Endothelial cell (in vitro differentiated cells): ENCODE measurements at places on chromosomes 3 and 15. TPM values are rescaled to one million over a fixed set of nuclear protein-coding genes. Genes with fewer than 3 reads are reported as not detected.

The ZCWPW2 gene
- total RNA-seq = 0.80 TPM

The PLA2G4D gene
- total RNA-seq = not detected

The WDR93 gene
- 0.13 TPM for total RNA-seq

GRCh38 chr3:129317014-129317771 is 38.5 kb downstream of the HMCES start:
- peak overlapping the region; percentile 67 for H3K4me3 ChIP-seq
- H3K4me1 ChIP-seq = peaks cover 5% of the 10 kb centered on the region
- no peak for DNase-seq
- H3K27me3 ChIP-seq = peaks cover 20% of the 10 kb centered on the region

DNA sequence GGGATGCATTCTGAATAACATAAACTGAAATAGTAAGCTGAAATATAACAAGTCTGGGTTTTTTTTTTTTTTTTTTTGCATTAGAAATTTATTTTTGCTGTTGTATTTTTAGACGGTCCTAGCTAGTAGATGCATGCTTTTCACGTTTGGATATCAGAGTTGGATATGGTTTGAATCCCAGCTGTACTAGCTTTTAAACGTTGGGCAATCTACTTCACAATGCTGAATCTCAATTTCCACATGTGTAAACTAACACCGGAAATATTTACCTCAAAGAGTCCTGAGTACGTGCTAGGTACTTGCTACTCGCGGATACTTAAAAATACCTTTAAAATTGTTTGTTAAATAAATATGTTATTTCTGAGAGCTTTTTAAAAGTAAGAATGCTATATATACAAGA is 139.8 kb downstream of the BBX start:
- H3K27me3 ChIP-seq = peaks cover 3% of the 10 kb centered on the region
- peaks cover 29% of the 10 kb centered on the region for H3K4me1 ChIP-seq
- H3K27ac ChIP-seq = no peak overlapping the region
- no peaks in the 10 kb centered on the region for H3K36me3 ChIP-seq
- H3K4me3 ChIP-seq = no peak overlapping the region

- no peaks in the 10 kb centered on the region for H3K36me3 ChIP-seq
- no peaks in the 10 kb centered on the region for H3K27me3 ChIP-seq
- H3K4me3 ChIP-seq = no peak overlapping the region
- H3K27ac ChIP-seq = no peak overlapping the region
These were observed 17.2 kb downstream of the EAF2 start for GRCh38 chr3:121852256-121852655.

- H3K4me1 ChIP-seq = peaks cover 3% of the 10 kb centered on the region
- DNase-seq = no peak
- H3K27me3 ChIP-seq = peaks cover 3% of the 10 kb centered on the region
- H3K4me3 ChIP-seq = no peak overlapping the region
These were observed 233.1 kb downstream of the VPS13C start for GRCh38 chr15:61827131-61827530.

- no peak overlapping the region for H3K27ac ChIP-seq
- H3K36me3 ChIP-seq = no peaks in the 10 kb centered on the region
- DNase-seq = no peak
- no peak overlapping the region for H3K4me3 ChIP-seq
These were observed 15.2 kb upstream of the ACTC1 start for GRCh38 chr15:34810443-34811129.

- no peak overlapping the region for H3K27ac ChIP-seq
- H3K4me3 ChIP-seq = no peak overlapping the region
- DNase-seq = no peak
- no peaks in the 10 kb centered on the region for H3K4me1 ChIP-seq
- H3K27me3 ChIP-seq = no peaks in the 10 kb centered on the region
These were observed 52.0 kb downstream of the DNAJC13 start for GRCh38 chr3:132469326-132469725.

DNA sequence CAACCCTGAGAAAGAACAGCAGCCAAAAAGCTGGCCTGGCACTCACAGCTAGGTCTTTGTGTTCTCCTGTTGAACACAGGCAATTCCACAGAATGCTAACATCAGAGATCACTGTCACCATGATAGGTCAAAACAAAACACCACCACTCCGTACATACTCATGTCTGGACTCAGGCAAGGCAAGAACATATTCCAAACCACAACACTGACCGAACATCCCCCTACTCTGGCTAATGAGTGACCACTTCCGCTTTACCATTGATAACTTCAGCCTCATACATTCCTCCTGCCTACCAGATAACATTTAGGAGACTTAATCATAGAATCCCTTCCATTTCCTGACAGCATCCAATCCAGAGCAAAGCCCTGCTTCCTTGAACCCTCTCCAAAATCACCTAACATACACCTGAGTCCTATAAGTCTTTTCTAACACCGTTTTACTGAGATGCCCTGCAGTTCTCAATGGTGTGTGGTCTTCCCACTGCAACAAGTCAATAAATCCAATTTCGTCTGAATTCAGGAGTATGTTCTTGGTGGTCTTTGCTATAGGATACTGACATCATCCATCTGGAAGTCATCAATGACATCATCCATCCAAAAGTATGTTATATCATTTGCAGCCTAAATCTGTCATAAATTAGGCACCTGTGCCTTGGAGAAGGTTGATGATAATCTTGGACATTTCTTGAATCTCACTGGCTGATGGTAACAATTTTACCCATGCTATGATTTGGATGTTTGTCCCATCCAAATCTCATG is 23.7 kb downstream of the RIOX2 start:
- peaks cover 15% of the 10 kb centered on the region for H3K36me3 ChIP-seq
- H3K4me1 ChIP-seq = no peaks in the 10 kb centered on the region
- H3K27ac ChIP-seq = no peak overlapping the region
- no peaks in the 10 kb centered on the region for H3K27me3 ChIP-seq
- no peak for DNase-seq
- H3K4me3 ChIP-seq = no peak overlapping the region

- H3K27me3 ChIP-seq = no peaks in the 10 kb centered on the region
- DNase-seq = no peak
- H3K27ac ChIP-seq = no peak overlapping the region
- no peak overlapping the region for H3K4me3 ChIP-seq
These were observed 36.6 kb upstream of the STT3B start for GRCh38 chr3:31495971-31496665.

- no peaks in the 10 kb centered on the region for H3K4me1 ChIP-seq
- H3K27me3 ChIP-seq = peaks cover 1% of the 10 kb centered on the region
- no peak overlapping the region for H3K27ac ChIP-seq
- no peaks in the 10 kb centered on the region for H3K36me3 ChIP-seq
- no peak overlapping the region for H3K4me3 ChIP-seq
These were observed 233.2 kb downstream of the KLF13 start for GRCh38 chr15:31559786-31560185.

DNA sequence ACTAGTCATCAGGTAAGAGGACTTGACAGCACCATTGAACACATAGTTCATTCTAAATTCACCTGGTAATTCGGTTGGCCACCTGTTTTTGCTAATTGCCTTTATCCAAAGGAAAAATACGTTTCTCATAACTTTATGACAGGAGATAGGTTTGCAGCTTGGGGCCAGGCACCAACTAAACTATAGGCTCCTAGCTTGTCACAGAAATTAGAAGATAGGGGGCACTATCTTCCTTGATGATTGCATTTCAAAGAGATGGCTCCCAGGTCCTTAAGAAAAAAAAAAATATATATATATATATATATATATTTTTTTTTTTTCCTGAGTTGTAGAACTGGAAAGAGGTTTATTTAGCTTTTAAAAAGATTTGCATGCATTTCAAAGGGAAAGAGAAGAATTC is 563.6 kb downstream of the NAALADL2 start:
- no peak for DNase-seq
- H3K27me3 ChIP-seq = no peaks in the 10 kb centered on the region
- H3K36me3 ChIP-seq = no peaks in the 10 kb centered on the region

The GREM1 gene
- total RNA-seq = 0.44 TPM

- no peaks in the 10 kb centered on the region for H3K4me1 ChIP-seq
- H3K27me3 ChIP-seq = no peaks in the 10 kb centered on the region
- no peaks in the 10 kb centered on the region for H3K36me3 ChIP-seq
- no peak for DNase-seq
These were observed 125.9 kb downstream of the ATP10A start for GRCh38 chr15:25737218-25737643.

The MCF2L2 gene
- total RNA-seq = 1.8 TPM

The PLIN1 gene
- total RNA-seq = 0.64 TPM

DNA sequence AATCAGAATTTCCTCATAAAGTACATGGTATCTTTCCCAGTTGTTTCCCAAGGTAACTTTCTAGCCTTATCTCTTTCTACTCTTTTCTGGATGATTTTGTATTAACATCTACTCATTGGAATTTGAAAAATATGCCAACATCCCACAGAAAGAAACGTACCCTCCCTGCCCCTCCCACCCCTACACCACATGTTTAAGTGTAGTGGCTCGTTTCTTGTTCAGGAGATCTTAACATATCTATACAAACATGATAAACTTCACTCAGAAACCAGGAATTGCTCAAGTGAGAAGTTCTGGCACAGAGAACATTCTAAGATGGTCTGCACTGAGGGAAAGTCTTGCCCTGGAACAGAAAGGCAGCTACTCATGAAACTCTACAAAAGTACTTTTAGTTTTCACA is 404.7 kb downstream of the SOX2 start:
- no peak overlapping the region for H3K4me3 ChIP-seq
- no peaks in the 10 kb centered on the region for H3K27me3 ChIP-seq
- H3K36me3 ChIP-seq = no peaks in the 10 kb centered on the region
- no peaks in the 10 kb centered on the region for H3K4me1 ChIP-seq
- H3K27ac ChIP-seq = no peak overlapping the region
- DNase-seq = no peak

DNA sequence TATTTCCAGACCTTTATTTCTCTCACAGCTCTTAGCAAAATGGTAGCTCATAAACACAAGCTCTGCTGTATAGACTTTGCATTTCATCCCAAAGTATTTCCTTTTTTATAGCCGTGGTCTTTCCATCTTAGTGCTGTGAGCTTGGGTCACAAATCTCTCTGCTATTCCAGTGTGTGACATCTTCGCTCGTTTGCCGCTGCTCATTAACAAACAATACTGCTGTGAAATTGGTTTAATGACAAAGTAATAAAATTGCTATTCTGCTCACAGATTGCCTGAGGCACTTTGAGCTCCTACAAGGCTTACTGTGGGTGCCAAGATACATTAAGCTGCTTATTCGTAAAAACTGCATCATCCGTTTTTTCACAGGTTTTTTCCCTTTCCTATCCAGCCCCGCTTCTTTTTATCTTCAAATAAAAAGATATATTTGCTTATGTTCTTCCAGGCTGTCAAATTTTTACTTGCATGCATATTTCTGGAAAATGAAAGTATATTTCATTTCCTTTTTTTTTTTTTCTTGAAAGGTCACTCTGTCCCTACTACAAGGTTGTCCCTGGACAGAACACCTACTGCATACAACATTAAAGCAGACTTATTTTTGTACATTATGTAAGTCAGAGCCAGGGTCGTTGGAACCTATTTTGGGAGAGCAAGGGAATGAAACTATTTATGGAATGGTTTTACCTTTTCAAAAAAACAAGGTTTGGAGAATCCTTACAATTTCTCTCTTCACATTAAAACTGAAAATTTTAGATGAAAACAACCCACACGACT is 174.5 kb downstream of the MEIS2 start:
- H3K27me3 ChIP-seq = no peaks in the 10 kb centered on the region
- no peak overlapping the region for H3K27ac ChIP-seq
- H3K36me3 ChIP-seq = no peaks in the 10 kb centered on the region

The HDDC3 gene
- total RNA-seq = 14.5 TPM

DNA sequence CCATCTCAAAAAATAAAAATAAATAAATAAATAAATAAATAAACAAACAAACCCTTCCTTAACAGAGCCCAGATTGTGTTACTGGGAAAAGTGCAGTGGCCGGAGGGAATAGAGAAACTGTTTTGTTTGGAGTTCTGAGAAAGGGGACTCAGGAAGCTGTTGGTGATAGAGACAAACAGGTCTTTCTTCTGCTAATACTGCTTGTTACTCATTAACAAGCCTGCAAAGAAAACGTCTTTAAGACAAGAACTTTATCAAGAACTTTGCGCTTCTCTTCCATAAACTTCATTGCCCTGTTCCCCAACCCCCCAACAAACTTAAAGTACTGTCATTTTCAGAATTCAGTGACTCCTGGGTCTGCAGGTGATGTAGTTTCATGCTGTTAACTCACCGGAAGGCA is 68.8 kb upstream of the GSK3B start:
- no peaks in the 10 kb centered on the region for H3K27me3 ChIP-seq
- H3K27ac ChIP-seq = no peak overlapping the region
- H3K36me3 ChIP-seq = no peaks in the 10 kb centered on the region
- H3K4me1 ChIP-seq = peaks cover 13% of the 10 kb centered on the region
- DNase-seq = no peak
- no peak overlapping the region for H3K4me3 ChIP-seq

The TGM5 gene
- not detected for total RNA-seq
